ENCODE measurements at places on chromosomes 1 and 21.

DNA sequence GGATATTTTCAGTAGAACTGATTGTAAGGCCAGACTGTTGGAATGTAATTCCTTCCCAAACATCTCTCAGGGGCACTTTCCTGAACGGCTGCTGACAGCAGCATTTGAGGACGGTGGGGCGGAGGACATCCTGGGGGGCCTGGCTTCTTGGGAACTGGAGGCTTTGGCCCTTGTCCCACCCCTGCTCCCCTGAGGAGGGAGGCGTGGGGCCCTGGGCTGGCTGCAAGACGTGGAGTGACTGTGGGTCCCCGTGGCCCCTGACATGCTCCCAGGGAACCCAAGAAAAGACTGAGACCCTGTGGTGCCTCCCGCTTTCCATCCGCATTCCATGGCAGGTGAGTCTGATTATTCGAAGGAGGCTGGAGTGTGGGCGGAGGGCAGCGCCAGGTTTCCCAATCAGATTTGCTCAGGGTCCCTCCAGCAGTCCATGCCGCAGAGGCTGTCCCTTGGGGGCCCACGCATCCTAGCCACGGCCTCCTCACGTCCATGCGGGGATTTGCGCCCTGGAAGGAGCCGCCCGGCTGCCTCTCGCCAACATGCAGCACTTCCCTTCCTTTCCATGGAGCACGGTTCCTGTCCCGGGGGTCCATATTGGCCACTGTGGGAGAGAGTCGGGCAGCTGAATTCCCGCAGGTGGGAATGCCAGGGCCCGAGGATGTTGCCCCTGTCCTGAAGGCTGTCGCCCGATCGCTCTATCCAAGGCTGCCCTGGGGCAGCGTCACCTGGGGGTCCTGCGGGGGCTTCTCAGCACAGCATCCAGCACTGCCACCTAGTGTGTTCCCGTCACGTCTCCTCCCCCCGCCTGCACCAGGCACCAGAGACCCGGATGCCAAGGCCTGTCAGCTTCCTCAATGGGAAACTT is 69.0 kb downstream of the FAAP20 start:
- DNase-seq, result no peak

DNA sequence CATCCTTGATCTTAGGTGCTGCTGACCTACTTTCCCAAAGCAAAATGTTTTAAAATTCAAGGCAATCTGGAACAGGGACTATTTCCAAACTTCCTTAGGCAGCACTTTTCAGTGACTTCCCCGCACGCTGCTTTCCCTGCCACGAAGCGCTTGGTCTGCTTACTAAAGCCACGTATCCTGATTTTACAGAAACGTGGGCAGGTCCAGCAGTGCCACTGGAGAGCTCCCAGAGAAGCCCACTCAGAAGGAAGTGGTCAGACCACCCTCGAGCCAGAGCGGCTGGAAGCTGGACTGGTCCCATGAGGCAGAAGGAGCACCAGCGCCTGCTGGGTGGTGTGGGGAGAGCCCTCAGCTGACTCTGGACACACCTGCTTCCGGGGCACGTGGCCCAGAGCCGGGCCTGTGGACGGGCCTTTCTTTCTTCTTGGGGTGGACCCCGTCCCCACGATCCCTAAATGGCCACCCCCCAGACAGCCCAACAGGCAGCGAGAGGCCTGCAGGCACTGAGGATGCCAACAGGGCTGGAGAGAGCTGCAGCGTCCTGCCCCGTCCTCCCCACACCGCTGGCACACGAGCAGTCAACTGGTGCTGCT is 23.2 kb downstream of the PTTG1IP start:
- DNase-seq, result no peak

- no peak for DNase-seq
Observed at GRCh38 chr1:234405676-234406075, 32.4 kb downstream of the COA6 start.

DNA sequence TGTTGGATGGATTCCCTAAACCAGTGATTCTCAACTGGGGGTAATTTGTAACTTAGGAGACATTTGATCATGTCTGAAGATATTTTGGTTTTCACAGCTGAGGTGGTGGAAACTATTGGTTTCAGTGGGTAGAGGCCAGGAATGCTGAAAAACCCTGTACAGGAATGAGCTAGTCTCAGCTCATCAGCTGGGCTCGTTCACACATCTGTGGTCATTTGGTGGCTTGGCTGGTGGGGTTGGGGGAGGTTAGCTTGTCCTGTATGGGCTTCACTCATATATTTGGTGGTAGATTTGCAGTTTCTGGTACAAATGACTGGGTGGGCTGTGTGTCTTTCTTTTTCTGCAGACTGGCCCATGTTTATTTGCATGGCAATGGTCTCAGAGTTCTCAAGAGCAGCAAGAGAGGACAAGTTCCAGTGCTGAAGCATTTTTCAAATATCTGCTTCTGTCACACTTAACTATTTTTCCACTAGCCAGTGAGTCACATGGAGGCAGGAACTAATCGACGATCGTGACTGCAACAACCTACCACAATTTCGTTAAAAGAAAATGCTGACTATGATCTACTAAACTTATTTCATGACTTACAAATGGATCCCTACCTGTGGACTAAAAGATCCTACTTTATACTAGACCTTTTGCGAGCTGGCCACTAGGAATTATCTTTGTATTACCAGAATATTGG is 321.7 kb upstream of the PLXNA2 start:
- DNase-seq, result no peak

DNA sequence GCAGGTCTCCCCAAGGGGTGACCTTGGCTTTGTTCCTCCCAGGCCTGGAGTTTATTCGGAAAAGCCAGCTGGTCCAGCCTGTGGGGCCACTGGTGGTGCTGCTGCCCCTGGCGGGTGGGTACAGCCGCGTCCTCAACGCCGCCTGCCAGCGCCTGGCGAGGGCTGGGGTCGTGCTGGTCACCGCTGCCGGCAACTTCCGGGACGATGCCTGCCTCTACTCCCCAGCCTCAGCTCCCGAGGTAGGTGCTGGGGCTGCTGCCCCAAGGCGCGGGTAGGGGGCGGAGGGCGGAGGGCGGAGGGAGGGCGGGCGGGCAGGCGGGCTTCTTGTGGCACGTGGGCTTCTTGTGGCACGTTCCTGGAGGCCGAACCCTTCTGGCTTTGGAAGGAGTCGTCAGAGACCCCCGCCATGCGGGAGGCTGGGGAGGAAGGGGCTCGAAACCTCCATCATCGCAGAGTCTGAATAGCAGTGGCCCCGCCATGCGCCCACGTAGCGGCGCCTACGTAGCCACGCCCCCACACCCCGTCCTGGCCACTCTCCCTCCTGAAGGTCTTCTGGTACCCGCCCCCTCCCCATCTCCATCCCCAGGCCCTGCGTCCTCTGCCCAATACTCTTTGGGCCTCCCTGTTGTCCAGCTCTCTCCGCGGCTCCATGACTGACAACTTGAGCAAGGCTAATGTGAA is 16.7 kb downstream of the PCSK9 start:
- no peak for DNase-seq

GRCh38 chr21:17451364-17451891 is 61.4 kb upstream of the CXADR start:
- no peak for DNase-seq

GRCh38 chr21:21547368-21547953 is 549.3 kb downstream of the NCAM2 start:
- DNase-seq, result no peak

DNA sequence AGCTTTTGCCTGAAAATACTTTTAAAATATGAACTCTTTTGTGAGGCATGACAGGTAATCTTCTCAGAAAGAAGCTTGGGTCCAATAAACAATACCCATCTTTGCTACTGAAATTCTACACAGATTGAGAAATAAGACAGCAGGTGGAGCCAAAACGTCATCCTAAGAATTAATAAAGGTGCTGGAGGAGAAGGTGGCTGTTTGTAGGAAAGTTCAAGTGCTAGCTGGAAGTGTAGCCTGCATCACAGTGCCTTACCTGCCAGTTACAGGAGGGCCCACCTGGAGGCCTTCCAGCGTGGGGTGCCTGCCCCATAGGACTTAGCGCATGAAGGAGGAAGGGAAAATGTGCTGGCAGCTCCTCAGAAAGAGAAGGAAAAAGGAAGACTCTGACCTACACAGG is 93.7 kb downstream of the TTC3 start:
- DNase-seq, result no peak

GRCh38 chr1:183991348-183991747 is 46.2 kb downstream of the COLGALT2 start:
- DNase-seq, result no peak
